ENCODE measurements at places on chromosomes 2 and 18. TPM values are rescaled to one million over a fixed set of nuclear protein-coding genes. Genes with fewer than 3 reads are reported as not detected.
A peak's percentile ranks its signal among the peaks of the same experiment; 100 is the strongest.

GRCh38 chr18:76459312-76459686, 35.7 kb downstream of the ZNF516 start:
- DNase-seq: peak; percentile 81

DNA sequence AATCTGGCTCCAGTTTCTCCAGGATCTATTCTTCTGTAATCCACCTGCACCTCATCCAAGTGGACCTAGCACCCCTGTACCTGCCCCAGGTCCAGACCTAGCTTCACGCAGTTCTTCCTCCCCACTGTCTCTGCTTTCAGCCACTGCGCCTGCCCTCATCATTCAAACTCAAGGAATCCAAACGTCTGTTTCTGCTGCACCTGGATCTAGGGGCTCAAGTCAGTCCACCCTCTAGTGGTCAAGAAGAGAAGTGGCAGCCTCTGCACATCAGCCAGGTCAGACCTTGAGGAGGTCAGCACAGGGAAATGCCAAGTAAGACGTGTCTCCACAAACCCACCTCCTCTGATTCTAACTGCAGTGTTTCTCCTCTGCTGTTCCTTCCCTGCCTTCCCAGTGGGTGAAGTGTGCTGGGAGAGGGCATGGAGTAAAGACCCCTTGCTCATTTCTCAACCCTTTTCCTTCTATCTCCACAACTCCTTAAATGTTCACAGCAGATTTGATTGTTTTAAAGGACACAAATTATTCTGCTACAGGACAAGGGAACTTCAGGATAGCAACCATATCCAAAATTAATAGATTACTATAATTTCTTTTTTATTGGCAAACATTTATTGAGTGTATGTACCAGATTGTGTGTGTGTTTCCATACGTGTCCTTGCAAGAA, 8.6 kb upstream of the RNF152 start:
- no peak for DNase-seq

- DNase-seq: no peak
Measured at GRCh38 chr2:62412347-62412742, 93.7 kb downstream of the TMEM17 start.

LYPD6 gene
- total RNA-seq: 2.1 TPM

ACTG2 gene
- total RNA-seq: 191 TPM
